Muscle of back (tissue), 13 donors: ENCODE measurements at places on chromosomes 2 and 18.

DNA sequence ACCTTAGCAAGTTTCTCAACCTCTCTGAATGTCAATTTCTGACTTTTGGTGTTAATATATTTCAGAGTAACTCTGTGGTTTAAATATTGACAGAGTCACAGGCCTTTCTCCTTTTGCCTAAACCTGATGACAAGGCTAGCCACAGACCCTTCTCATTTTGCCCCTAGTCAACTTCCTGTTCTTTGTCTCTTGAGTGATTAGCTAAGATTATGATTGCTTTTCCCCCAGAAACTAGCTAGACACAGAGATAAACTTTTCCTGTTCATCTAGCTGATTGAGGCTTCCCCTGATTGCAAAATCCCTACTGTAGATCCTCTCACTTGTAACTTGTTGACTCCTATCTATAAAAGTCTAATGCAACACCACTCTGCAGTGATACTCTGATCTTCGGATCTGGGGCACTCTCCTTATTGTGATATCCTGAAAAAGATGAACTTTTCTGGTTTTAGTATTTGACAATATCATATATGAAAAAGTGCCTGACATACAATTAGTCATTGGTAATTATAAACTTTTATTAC is 241.4 kb downstream of the ZNF385B start:
- no peak for DNase-seq

DNA sequence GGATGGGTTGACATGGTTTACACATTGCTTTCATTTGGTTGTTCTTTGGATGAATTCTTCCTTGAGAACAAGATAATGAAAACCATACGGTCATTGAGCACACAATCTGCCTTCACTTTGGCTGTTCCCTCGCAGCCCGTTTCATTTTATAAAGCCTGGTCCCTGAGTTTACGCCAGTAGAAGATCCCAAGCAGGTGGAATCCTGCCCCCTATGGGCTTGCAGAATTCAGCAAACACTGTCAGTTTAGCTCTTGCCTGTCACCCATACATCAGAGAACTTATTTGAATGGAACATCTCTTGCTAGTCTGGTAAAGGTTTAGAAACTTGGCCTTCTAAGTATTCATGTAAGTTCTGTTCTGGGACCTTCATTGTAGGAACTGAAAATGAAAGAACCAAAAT is 666.4 kb upstream of the ZEB2 start:
- DNase-seq, result peak; percentile 22

DNA sequence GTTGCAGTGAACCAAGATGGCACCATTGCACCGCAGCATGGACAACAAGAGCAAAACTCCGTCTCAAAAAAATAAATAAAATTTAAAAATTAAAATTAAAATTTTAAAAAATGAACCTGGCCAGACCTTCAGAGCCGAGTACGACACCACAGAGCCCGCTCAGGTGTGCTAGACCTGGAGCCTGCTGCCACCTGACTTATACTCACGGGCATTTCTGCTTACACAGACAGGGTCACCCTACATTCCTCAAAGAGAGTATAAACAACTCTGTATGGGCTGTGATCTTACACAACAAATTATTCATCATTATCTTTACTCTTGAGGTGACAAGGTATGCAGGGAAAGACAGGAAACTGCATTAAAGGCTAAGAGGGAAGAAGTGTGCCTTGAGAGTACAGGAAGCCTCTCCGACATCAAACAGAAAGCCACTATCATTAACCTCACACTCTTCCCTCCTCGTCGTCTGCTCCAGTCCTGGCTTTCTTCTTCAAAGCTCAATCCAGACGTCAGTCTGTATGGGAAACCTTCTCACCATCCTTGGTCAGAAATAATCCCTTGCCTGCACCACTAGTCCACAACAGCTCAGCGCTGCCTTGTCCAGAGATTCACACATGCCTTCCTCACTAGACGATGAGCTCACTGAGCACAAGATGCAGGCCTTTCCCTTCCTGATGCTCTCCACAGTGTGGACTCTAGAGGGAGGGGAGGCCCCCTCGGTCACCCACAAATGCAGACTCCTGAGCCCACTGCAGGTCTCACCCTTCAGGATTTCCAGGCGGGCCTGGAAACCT is 56.2 kb downstream of the UXS1 start:
- no peak for DNase-seq

DNA sequence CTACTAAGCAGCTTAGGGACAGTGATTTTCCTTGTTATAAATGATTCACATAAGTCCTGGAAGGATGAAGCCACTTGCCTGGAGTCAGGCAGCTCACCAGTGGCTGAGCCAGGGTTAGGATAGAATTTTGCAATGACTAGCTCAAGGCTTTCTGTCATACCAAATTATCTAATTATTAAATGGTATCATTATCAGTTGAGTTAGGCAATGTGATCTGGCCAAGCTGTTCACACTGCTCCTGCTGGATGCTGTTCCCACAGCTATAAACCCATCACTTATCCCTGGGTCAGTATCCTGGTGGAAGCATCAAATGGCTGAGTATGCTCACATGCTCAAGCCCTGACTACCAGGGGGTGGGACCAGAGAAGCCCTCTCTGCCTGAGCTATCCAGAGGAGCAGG is 235.2 kb downstream of the MTX2 start:
- DNase-seq, result no peak

GRCh38 chr18:73164430-73164829 is 296.6 kb upstream of the NETO1 start:
- no peak for DNase-seq

GRCh38 chr2:144261336-144261735 is 258.6 kb downstream of the ZEB2 start:
- DNase-seq, result no peak

DNA sequence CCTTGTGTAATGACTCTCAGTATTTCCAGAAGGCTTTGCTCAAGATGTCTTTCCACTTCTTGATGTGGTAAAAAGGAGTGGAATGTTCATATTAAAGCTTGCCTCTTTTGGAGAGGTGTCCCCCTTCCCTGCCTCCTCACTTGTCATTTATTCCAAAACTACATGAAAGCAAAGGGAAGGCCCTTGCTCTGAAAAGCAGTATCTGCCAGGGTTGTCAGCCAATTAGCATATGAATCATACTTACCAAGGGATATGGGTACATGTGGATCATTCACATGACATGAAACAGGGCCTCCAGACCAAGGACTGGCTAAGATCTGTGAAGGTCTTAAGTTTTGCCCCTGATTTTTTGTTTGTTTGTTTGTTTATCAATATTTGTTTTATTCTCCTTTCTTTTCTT is 31.3 kb downstream of the ANXA4 start:
- no peak for DNase-seq

- DNase-seq, result peak; percentile 47
Observed at GRCh38 chr2:72115110-72116080, 32.3 kb downstream of the CYP26B1 start.

DNA sequence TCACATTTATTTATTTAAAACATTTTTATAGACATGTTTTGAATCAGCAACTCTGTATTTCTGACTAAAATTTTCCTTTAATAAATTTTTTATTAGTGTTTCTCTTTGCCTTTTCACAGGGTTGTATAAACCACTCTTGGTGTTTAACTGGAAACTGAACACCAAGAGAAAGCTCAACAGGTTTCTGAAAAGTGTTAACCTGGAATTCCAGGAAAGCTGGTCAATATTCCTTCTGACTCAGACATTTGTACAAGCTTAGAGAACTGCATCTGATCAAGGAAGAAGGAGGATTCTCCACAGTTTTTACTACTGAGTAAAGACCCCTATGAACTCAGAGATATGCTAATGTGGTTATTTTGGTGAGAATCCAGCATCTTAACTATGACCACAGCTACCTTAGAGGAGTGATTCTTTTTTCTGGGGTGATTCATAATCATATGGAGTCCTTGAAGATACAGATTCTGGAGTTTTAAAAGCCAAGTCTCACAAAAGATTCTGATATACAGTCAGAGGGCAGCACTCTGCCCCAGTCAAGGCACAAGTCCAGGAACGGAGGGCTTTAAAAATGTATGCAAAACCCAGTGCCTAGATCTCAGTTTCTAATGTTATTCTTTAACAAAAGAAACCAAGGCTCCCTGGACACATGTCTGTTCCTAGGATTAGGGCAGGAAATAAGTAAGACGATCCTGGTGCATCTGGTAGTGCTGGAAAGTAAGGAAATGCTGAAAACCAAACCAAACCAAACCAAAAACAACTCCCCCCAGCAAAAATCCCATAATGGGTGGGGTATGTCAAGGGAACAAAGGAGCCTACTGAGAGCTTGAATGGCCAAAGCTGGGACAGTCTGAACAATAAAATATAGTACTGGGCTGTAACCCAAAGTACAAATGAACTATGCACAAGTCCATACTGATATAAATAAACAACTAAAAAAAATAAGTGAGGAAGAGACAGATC is 85.1 kb upstream of the FZD5 start:
- no peak for DNase-seq

- DNase-seq, result no peak
Observed at GRCh38 chr2:112664689-112665088, 18.9 kb downstream of the SLC20A1 start.
